Osteoblast (primary cell): ENCODE measurements at places on chromosomes 4 and X. TPM values are rescaled to one million over a fixed set of nuclear protein-coding genes. Genes with fewer than 3 reads are reported as not detected.
A peak's percentile ranks its signal among the peaks of the same experiment; 100 is the strongest.

DNA sequence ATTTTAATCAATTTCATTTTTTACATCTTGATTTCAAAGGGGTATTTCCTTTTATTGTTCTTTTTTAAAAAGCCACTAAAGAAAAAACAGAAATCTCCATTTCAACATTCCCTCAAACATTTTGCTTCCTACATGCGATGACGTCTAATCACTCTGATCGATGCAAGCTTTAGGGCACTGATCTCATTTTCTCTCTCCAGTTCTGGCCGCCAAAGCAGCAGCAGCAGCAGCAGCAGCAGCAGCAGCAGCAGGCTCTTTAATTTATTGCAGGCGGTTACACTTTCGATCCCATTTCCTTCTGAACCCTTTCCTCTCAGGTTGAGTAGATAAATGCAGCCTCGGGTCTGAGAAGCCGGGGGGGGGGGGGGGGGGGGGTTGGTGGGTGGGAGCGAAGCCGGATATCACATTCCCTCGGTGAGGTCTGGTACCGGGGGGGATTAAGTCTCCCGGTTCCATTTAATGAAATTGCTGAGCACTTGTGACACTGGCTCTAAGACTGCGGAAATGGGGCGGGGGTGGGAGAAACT is 3.4 kb upstream of the PCDH7 start:
- peak; percentile 77 for DNase-seq

GRCh38 chrX:129797251-129797906 is 17.6 kb downstream of the SASH3 start:
- peak; percentile 52 for DNase-seq

- no peak for DNase-seq
Observed at GRCh38 chr4:14792702-14793227, 209.5 kb upstream of the CPEB2 start.

GRCh38 chr4:100576570-100576969 is 58.7 kb upstream of the EMCN start:
- no peak for DNase-seq

- no peak for DNase-seq
Observed at GRCh38 chr4:155885666-155886065, 17.8 kb upstream of the TDO2 start.

- no peak for DNase-seq
Observed at GRCh38 chr4:179607003-179607402, 2164.8 kb upstream of the AGA start.

DNA sequence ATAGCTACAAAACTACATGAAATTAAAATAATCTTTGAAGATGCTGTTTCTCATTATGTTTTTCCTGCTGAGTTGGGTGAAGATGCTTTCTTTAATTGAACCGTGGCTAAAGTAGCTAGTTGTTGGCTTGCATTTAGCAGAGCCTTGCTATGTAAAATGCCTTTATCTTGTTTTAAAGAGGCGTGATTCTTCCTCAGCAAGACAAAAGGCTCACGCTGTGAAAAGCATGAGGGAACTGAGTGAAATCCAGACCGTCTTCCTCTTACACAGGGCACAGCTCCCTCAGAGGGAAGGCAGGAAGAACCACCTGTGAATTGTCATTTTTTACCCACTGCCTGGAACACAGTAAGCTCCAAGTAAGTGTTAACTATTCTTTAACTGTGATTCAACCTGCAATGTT is 39.0 kb upstream of the ZNF518B start:
- DNase-seq = no peak

- DNase-seq = no peak
Observed at GRCh38 chr4:142211444-142211843, 575.1 kb downstream of the IL15 start.

DNA sequence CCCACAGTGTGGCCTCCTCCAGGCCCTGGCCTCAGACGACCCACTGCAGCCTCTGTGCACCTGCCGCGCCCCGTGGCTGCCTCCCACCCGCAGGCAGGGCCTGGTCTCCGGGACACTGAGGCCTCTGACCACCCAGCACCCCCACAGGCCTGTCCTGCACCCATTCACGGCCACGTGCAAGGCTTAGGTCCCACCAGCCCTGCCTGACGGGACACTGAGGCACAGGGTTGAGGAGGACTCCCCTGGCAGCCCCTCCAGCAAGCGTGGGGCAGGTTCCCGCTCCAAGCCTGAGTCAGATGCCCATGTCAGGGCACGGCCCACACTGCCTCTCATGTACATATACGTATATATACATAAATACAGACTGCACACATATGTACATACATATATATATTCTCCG is 23.5 kb downstream of the NELFA start:
- no peak for DNase-seq

GRCh38 chrX:108736509-108737479 is at the start of gene IRS4:
IRS4 (minus strand) TSS chrX:108736563.
- DNase-seq = no peak

GRCh38 chr4:156193800-156194199 is 240.1 kb upstream of the CTSO start:
- DNase-seq = no peak

DNA sequence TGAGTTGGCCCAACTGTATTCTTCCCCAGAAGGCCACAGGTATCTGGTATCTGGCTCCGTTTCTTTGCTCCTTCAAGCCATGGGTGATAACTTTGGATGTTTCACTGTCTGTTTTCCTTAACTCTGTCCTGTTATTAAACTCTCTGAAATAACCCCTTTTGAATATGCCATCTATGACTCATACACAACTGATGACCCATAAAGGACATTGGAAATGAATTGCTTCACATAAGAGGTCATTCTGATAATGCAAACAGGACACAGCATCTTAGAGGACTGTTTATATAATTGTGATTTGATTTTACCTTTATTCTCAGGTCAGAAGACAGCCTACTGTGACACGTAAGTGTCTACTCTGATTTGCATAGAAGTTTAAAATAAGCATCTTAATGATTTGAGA is 227.7 kb downstream of the VEGFC start:
- DNase-seq = no peak

DNA sequence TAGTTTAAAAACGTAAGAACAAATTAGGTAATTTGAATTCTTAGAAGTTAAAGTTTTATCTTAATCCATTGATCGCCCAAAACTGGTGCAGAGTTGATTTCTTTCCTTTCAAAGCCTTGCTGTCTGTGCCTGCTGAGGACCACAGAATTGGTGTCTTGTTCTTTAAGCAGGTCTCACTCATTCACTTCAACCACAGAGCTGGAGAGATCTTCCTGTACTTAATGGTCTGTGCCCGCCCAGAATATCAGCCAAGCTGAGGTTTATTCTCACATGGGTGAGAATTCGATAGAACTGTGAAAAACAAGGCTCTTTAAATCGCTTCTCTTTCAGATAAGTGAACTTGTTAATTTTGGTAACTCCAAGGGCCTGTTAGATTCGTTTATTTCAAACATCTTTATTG is 31.6 kb downstream of the DCUN1D4 start:
- DNase-seq = no peak

The SPANXA2 gene
- total RNA-seq = 0.29 TPM in 1 of 2 replicates, not detected in the other

The QDPR gene
- 11.9 and 12.7 TPM in 2 replicates for total RNA-seq

The UGT2B17 gene
- not detected in 2 replicates for total RNA-seq

The GPRASP2 gene
- 10.9 and 11.8 TPM in 2 replicates for total RNA-seq

The CTSO gene
- 25.0 and 33.0 TPM in 2 replicates for total RNA-seq

The COX7B gene
- total RNA-seq = 145 and 152 TPM in 2 replicates

The COX7B2 gene
- not detected in 2 replicates for total RNA-seq

The CXCL3 gene
- total RNA-seq = 0.36 TPM in 1 of 2 replicates, not detected in the other
